H4 (cell line): ENCODE measurements at places on chromosomes 7 and 10. TPM values are rescaled to one million over a fixed set of nuclear protein-coding genes. Genes with fewer than 3 reads are reported as not detected.

IFIT1B gene
- 0.12 TPM in 1 of 2 replicates, not detected in the other for total RNA-seq

- DNase-seq, result peak; percentile 65
These were observed 25.2 kb downstream of the SMNDC1 start for GRCh38 chr10:110279407-110279986.

DNA sequence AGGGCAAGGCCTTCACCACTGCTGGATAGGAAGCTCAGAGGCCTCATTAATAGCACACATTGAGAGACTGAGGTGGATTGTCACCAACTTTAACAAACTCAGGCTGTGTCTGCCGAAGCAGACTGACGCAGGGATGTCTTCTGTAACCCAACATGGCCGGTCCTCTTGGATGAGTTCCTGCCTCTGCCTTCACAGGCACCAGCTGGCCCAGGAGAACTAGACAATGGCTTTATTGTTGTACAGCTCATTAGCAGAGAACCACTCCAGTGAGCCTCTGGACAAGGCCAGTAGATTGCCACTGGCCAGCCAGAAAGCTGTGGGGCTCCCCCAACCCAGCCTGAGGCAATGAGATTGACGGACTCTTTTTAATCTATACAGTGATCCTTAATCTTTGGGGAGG, 9.4 kb downstream of the NODAL start:
- no peak for DNase-seq

DNA sequence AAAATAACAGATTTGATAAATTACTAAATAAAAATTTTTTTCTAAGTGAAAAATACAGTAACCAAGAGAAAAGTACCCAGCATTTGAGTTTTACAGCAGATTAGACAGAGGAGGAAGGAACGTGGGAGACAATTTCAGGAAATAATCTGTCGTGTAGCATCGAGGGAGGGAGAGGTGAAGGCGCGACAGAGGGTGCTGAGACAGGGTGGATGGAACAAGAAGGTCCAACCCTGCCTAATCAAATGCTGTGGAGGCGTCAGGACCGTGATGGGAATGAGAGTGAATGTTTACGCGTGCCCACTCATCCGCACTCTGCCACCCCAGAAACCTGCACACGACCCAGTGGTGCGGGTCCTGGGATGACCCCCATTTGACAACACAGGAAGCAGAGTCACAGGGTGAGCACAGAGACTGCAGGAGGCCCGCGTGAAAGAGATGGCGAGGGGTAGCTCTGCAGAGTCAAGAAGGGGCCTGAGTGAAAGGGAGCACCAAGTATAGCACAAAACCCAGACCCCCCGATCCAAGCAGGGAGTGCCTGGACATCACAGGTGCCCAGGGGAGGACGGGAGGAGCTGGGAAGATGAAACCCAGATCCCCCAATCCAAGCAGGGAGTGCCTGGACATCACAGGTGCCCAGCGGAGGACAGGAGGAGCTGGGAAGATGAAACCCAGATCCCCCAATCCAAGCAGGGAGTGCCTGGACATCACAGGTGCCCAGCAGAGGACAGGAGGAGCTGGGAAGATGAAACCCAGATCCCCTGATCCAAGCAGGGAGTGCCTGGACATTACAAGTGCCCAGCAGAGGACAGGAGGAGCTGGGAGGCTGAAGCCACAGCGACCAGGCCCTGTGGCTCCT, 558.9 kb downstream of the DNAJB6 start:
- no peak for DNase-seq

DNA sequence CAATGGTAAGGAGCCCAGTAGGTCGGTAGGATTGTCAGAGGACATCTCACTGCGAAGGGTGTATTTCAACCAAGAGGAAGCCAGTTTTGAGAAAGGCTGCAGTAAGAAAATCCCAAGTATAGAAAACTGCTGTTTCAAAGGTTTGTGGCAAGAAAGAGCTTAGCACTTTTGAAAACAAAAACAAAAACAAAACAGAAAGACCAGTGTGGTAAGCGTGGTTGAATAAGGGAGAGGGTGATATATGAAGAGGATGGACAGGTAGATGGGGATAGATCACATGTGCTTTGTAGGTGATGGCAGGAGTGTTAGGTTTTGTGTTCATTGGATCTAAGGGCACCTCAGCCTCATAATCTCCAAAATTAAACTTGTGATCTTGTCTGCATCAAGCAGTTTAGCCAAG, 141.6 kb upstream of the WNT16 start:
- DNase-seq, result no peak

- no peak for DNase-seq
These were observed 249.3 kb downstream of the REEP3 start for GRCh38 chr10:63770523-63770922.
